Amygdala (tissue), 56 donors: ENCODE measurements at places on chromosomes 3 and 15.

- no peak for DNase-seq
Measured at GRCh38 chr3:153144779-153145178, 17.2 kb upstream of the RAP2B start.

DNA sequence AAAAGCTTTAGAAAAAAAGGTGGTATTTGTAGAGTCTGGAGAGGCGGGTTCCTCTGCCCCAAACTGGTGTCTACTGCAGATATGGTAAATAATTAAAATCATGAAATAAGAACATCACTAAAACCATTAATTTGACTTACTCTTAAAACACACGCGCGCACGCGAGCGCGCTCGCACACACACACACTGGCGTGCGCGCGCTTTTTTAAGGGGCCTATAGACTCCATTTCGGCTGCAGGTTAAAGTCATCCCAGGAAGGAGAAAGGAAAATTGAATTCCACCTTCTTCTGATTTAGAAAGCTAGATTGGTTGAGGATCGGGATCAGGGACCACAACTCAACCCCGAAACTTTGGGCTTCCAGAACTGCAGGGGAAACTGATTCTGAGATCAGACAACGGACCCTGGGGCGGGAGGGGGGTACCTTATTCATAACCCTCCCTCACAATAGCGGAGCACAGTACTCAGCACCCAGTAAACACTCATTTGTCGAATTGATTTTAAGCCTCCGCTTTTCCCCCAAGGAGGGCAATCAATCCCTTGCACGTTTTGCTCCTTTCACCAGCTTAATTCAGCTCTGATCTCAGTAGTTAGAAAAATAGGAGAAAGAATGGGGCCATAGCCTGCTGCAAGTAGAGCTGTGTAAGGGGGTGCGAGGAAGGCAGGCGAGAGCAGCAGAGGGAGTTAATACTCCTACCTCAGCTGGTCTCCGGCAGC, 509 bp upstream of the LRRC3B start:
- DNase-seq, result no peak

DNA sequence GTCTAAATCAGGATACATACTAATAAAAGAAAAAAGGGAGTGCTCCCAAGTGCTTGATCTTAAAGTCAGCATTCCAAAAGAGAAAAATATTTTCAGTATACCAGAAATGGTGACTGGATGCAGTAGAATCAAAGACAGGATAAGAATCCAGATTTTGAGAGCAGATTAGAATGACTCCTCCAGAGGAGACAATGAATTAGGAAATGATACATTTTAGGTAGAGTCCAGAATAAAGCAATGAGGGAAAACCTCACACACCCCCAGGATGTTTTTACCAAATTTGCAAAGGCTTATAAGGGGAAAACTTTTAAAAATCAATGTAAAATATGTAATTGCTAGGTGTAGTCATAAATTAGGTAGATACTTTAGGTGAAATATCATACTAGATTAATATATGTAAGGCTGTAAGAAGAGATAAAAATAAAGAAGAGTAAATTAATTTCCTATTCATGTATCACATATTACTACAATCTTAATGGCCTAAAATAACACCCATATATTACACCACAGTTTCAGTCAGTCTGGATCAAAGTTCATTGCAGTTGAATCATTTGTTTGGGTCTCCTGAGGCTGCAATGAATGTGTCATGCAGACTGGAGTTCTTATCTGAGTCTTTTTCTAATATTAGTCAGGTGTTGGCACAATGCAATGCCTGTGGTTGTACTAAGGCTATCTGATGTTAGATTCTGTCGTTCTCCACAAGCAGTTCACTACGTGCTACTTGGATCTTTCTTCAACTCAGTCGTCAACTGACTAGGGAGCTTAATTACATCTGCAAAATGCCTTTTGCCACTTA, 547.8 kb upstream of the EPHA6 start:
- no peak for DNase-seq

DNA sequence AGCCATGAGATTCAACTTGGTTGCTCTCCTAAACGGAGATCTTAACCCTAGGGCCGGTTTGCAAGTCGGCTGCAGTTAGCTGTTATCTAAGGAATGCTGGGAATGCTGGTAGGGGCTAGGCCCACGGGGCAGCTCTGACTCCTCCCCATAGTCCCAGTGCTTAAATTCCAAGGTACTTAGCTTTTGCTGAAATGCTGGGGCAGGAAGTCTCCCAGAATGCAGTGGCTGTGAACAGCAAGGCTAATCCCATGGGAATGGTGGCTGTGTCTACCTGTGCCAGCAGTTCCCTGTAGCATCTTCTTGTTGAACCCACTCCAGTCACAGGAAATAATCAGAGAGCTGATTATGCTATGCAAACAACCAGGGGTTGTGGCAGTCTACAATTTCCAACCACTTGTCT, 102.5 kb upstream of the TJP1 start:
- no peak for DNase-seq

DNA sequence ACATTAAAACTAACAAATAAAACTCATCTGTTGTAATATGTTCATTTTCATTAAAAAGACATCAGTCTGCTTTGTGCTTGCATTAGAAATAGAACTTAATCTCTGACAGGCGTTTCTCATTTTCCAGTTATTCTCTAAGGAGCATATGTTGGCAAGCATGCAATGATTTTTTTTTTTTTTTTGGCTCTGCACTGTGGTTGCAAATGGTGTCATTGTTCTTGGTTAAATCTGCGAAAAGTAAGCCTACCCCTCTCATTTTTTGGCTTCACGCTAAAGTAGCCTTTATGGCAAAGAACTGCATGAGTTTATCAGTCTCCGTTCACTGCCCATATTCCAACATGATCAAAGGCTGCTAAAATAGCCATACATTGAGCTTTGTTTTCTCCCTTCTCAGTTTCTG, 403.2 kb downstream of the MECOM start:
- no peak for DNase-seq

- DNase-seq, result peak; percentile 3
Measured at GRCh38 chr3:99753268-99753975, 64.2 kb upstream of the CMSS1 start.

- DNase-seq, result no peak
Measured at GRCh38 chr3:119800844-119801243, 18.9 kb downstream of the NR1I2 start.

DNA sequence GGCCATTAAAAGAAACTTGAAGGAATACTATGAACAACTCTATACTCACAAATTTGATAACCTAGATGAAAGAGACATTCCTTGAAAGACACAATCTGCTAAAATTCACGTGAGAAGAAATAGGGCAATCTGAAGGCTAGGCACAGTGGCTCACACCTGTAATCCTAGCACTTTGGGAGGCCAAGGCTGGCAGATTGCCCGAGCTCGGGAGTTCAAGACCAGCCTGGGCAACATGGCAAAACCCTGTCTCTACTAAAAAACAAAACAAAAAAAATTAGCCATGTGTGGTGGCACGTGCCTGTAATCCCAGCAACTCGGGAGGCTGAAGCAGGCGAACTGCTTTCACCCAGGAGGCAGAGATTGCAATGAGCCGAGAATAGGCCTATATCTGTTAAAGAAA, 104.8 kb downstream of the HES1 start:
- DNase-seq, result no peak

DNA sequence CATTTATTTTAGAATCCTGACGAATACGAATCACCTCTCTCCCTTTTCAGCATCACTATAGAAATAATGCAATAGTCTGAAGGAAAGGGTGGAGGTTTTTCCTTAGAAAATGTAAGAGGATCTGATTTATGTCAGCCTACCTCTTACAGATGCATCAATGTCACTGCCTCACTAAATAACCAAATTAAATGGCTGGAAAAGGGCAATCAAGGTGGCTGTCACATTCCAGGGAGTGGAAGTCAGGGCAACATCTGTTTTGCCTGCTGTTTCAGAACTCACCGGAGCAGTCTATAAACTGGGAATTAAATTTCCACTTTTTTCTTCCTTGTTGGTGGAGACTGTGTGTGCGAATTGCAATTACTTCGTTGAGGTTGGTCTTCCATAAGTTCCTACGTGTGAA, 299.3 kb upstream of the PDZRN3 start:
- no peak for DNase-seq

- no peak for DNase-seq
Measured at GRCh38 chr15:40407330-40407990, 1.9 kb downstream of the IVD start.

- DNase-seq, result no peak
Measured at GRCh38 chr3:178420033-178420432, 116.2 kb upstream of the KCNMB2 start.

- no peak for DNase-seq
Measured at GRCh38 chr3:17195856-17196604, 311.3 kb downstream of the PLCL2 start.

GRCh38 chr3:3065876-3066275, 44.3 kb downstream of the IL5RA start:
- no peak for DNase-seq

DNA sequence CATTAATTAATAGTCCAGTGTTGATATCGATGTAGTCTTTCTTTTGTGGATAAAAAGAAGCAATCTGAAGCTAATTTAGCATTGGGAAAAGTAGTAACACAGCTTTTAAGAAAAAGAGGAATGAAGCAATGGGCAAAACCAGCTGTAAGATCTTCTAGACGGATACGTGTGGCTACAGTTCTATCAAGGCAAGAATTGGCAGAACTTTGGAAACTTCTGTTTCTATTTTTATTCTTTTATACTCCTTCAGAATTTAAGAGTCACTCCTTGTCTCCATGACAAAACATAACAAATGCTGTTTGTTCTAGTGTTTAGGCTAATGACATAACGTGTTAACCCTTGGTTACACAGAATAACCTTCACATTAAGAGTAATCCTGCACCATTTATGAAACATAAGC, 289.2 kb downstream of the ROBO2 start:
- DNase-seq, result no peak

GRCh38 chr3:56790016-56790821, 11.5 kb downstream of the ARHGEF3 start:
- DNase-seq, result no peak

GRCh38 chr15:50884540-50884939, 23.9 kb upstream of the AP4E1 start:
- DNase-seq, result no peak

DNA sequence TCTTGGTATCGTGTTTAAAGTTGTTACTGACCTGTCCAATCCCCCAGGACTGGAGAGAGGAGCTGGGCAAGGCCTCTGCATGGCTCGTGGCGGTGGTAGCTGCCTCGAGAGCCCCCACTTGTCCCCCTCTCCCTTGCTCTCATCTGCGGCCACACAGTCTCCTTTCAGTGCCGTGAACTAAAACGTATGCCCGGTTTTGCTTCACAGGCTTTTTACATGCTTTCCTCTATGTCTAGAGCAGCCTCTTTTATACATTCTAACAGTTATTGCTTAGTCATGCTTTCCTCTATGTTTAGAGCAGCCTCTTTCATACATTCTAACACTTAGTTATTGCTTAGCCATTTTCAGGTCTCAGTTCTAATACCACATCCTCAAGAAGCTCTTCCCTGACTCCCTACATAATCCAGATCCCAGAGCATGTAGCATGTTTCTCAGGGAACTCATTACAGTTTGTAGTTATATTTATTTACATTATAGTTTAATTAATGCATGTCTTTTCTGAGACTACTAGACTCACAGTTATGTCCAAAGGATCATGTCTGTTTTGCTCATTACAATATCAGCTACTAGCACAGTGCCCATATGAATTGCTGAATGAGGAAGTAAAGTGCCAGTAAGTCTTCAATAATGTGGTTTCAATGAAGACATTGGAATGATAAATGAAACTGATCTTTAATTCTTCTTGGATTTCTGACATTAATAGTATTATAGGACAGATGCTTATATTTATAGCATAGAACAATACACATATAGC, 66.5 kb upstream of the TBL1XR1 start:
- DNase-seq, result no peak

DNA sequence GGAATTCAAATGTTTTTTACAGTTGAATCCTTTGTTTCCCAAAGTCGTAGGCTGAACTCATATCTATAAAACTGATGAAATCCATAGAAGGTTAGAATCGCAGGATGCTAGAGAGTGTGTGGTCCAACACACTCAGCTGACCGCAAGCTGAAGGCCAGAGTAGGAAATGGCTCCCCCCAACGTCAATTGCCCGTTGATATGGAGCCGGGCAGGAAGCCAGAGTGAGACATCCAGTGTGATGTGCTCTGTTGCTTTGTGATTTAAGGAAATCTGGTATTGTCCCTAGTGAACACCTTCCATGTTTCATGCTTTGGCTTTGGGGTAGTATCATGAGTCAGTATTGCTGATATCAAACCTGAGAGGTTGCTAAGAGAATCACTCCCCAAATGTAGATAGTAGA, 5.8 kb upstream of the MEX3B start:
- DNase-seq, result no peak

DNA sequence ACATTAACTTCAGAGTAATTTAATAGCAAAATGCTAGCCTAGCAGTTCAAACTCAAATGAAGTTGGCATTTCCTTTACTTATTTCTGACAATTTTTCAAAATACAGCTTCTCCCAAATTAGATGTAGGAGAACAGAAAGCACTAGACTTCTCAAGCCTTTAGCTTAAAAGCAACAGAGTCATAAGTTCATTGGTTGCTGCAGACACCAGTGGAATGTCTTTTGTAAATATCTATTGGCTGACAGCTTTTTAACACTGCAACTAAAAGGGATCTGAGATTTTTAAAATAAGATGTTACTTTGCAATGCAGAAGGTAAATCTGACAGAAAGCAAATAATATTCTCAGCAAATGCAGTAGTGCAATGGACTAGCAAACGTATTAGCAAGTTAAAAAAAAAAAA, 259.3 kb downstream of the TBL1XR1 start:
- no peak for DNase-seq

DNA sequence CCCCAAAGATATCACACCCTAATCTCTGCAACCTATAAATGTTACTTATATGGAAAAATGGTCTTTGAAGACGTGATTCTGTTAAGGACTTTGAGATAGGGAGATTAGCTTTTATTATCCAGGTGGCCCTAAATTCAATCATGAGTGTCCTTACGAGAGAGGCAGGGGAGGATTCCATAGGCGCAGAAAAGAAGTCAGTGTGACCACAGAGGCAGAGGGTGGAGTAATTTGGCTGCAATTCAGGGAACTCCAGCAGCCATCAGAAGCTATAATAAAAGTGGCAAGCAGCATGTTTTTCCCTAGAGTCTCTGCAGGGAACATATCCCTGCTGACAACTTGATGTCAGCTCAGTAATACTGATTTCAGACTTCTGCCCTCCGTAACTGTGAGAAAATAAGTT, 315.2 kb upstream of the ROBO2 start:
- DNase-seq, result no peak
